NCI-H1694 (cell line): ENCODE measurements at places on chromosomes 7 and 10.

GRCh38 chr10:34249634-34250033, 565.5 kb downstream of the PARD3 start:
- peak; percentile 7 for DNase-seq

DNA sequence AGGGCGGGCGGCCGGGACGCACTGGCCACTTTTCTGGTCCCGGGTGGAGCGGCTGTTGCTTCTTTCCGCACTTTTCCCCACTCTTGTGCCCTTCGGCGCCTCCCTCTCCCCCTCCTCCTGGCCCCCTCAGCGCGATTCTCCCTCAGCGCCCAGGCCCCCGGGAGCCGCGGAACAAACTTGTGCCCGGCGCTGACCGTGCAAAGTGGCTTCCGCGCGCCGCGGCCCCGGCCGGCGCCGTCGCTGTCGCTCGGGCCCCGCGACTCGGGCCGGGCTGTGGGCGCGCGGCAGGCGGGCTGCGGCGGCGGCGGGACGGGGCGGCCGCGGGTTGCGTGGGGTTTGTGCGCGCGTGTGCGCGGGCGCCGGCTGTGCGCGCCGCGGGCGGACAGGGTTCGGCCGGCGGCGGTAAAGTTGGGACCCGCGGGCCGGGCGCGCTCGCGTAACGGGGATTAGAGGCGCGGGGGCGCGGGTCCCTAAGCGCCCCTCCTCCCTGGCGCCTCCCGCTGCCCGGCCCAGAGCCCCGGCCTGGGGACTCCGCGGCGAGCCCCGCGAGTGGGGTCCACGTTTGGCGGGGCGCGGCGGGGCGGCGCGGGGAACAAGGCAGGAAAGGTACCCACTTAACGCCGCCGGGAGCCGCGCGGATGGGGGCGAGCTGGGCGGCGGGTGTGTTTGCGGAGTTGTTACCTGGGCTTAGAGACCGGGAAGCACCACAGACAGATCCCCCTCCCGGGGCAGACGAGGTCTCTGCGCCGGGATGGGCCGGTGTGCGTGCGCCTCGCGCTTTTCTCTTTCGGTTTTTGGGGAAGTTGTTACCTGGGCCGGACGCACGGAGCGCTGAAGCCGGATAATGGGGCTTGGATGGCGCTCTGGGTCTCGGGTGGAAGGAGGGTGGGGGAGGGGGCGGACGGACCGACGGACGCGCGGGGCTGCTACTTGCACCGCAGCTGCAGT, 860 bp downstream of the ZEB1 start:
- DNase-seq = no peak

DNA sequence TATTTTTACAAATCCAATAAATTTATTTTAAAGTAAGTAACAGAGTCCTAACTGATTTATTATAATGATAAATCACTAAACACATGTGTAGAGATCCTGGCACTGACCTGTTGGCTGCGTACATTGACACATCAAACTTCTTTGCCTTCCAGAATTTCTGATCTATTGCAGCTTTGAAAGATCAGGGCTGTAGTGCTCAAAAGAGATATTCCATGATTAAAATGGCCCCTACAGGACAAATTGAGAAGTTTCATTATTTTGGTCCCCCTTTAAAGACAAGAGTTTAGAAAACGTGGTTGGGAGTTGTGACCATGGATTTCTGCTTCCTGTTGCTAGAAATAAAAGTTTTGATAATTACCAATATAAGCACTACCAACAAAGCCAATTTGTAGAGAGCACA, 87.7 kb upstream of the PDK4 start:
- peak; percentile 29 for DNase-seq

DNA sequence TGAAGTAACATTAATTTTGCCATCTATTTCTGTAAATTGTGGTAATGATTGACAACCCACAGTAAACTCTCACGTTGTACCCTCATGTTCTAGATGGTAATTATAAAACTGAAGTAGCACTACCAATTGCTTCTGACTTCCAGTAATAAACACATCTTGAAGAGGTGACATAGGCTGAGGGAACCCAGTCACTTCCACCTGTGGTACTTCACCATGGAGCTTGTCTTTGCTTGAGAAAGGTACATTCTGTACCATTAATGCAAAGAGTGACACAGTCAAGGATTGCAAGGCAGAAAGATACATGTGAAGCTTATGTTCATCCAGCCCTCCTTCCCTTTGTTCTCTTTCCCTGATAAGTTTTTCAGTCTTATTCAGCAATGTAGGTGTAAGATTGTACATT, 11.2 kb downstream of the CAPZA2 start:
- DNase-seq = no peak

DNA sequence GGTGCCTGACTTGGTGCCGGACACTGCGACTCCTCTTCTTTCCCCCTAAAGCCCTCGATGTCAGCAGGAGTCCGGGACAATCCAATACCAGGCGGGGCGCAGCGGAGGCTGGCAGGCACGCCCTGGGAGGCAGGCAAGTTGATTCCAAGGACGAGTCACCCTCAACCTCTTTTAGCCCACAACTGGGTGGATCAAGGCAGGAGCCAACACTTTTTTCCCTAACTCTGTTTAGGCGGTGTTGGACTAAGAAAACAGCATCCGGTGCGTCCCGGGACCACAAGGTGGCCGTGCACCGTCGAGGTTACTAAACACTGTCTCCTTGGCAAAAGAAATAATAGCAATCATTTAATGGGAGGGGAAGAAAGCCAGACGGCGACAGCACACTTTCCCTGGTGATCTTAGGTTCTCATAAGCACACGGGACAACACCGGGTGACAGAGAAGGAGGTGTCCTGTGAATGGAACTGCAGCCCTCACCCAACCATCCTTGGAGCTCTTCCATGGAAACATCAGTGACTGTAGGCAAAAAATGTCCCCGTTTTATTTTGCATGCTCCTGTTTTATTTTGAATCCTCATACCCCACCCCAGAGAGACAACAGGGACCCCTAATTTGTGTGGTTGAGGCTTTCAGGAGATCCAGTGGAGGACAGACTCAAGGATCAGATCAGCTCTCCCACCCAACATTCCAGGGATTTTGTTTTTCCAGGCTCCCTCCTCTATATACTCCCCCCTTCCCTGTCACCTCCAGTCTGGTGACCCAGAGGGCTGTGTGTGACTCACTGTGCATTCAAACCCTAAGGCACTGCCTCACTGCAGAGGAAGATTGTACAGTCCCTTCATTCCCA, 1.3 kb upstream of the CALCR start:
- no peak for DNase-seq

GRCh38 chr10:123145542-123146012, 2.4 kb upstream of the HMX2 start:
- no peak for DNase-seq

DNA sequence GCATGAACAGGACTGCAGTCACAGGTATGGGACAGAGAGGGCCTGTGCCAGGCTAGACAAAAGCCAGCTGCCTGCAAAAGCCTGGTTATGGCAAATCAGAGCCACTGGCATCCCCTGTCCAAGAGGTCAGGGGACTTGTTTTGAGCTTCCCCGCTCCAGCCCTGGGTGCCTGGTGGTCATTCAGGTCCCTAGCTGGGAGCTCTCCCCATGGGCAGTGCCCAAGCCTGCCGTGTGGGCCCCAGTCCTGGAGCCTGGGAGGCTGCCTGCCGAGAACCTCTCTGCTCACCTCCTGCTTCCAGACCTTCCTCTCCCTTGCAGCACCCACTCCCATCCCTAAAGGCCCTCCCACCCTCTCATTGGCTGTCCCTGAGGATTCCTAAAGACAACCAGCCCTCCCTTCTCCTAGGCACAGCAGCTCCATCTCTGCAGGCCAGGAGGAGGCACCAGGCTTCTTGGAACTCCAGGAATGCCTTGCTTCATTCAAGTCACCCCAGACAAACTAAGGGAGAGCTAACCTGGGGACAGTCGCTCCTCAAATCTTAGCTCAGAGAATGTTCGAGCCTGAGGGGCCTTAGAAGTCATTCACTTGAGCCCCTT, 150.6 kb downstream of the C10orf105 start:
- no peak for DNase-seq

GRCh38 chr7:25215694-25216335, 12.5 kb downstream of the NPVF start:
- no peak for DNase-seq

DNA sequence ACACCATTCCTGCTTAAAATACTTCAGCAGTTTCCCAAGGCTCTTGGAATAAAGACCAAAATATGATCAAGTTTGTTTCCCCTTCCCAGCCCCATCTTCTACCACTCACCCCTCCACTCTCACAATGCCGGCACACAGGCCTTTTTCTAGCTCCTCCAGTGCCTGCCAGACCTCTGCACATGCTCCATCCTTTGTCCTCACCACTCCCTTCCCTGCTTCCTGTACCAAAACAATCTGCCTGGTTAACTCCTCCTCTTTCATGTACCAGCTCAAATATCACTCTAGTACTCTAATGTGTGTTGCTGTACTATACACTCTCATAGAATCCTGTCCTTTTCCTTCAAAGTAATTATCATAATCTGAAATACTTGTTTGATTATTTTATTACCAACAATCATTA, 19.4 kb downstream of the SCRN1 start:
- DNase-seq = no peak

DNA sequence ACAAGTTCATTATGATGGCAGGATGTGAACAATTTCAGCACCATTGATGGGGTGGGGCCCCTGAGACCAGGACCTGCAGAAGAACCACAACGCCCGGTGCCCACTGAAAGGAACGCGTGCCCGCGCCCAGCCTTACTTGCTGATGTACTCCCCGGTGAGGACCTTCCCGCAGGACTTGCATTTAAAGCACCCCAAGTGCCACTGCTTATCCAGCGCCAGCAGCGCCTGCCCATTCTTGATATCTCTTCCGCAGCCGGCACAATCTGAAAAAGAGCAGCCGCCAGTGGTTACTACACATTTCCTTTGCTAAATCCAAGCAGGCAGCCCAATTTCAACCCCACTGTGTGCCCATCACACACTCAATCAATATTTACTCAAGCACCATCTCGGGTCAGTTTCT, 110.6 kb downstream of the ABLIM1 start:
- no peak for DNase-seq

GRCh38 chr10:34193931-34194626, 621.0 kb downstream of the PARD3 start:
- DNase-seq = no peak

DNA sequence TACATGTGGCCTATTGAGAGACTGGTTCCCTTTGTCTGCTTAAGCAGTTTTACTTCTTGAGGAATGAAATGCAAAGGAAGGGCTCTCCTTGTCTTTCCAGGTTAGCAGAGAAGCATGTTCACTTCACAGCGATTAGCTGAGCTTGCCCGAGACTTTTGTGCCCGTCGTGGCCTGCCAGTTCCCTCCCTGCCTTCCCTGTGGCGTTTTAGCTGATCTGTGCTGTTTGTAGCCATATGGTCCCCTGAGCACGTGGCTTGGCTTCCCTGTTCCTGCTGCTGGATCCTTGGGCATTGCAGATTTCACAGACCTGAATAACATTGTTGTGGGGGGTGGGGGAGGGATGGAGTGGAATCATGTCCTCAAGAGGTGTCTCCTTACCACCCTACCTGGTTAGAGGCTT, 61.8 kb downstream of the SND1 start:
- DNase-seq = peak; percentile 91

- DNase-seq = no peak
Observed at GRCh38 chr7:70027867-70028266, 429.6 kb downstream of the AUTS2 start.

- no peak for DNase-seq
Observed at GRCh38 chr10:78377356-78377755, 343.7 kb downstream of the RPS24 start.

DNA sequence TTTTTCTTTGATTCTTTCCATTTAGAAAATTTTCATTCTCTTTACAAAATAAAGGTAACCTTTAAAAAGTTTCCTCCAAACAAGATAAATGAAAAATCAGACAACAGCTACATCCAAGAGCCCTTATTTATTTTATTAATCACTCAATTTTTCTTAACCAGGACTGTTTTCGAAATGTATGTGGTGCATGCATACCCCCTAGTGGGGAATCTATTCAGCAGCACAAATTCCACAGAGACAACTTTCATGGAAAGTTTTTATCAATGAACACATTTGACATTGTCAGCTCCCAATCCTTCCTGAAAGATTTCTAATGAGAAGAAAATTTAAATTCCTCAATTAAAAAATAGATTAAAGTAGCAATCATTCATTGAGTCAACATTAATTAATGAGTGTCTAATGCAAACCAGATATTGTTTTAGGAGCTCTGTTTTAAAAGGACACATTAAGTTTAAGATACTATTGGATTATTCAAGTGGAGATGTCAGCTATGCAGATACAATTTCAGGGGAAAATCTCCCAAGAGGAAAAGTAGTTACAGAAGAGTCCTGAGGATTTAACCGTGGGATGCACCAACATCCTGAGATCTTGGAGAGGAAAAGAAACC, 5.2 kb upstream of the HTR7 start:
- DNase-seq = no peak

- no peak for DNase-seq
Observed at GRCh38 chr7:105222953-105223352, 165.8 kb downstream of the SRPK2 start.

GRCh38 chr7:142739923-142740492, 9.3 kb upstream of the PRSS1 start:
- DNase-seq = no peak

- DNase-seq = no peak
Observed at GRCh38 chr7:1696671-1697498, 26.8 kb downstream of the ELFN1 start.

DNA sequence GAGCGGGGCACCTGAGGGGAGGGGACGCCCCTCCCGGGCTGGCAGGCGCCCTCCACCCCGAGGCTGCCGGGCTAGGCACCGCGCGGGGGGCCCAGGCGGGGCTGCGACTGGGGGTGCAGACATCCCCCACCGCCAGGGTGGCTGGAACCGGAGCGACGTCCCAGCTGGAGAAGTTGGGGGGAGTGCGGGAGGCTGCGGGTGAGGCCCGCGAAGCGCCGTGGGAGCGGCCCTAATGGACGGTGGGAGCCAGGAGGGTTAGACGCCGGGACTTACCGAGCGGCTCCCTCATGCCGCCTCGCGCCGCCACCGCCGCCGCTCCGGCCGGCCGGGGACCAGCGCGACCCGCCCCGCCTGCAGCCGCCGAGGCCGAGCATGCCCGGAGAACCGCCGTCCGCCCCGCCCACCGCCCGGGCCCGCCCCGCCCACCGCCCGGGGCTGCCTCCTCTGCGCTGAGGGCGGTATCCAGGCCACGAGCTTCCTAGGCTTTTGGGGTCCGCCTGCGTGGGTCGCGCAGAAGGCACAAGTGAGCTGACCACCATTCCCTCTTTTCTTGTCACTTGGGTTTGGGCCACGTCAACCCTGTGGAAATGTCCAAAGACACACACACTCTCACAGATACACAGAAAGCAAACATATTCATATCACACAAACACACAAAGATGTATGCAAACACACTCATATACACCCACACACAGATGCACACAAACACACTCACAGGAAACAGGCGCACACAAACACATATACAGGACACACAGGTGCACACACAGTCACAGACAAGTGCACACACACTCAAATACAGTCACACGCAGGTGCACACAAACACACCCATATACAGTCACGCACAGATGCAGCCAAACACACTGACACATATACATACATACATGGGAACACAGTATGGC, at the start of gene JCAD:
JCAD (minus strand) TSS at position 378 of the 899 bp plus-strand sequence. CDS start 11,774 bp downstream, outside the sequence.
- DNase-seq = peak; percentile 18
